ENCODE measurements at places on chromosomes 6 and 20. TPM values are rescaled to one million over a fixed set of nuclear protein-coding genes. Genes with fewer than 3 reads are reported as not detected.

The SOX18 gene
- 6.2 TPM for polyA plus RNA-seq

The FAM162B gene
- polyA plus RNA-seq = 1.4 TPM

The EYS gene
- not detected for polyA plus RNA-seq

The GPX5 gene
- not detected for polyA plus RNA-seq

The PROCR gene
- polyA plus RNA-seq = 31.2 TPM

Measured in stomach (tissue), 19 donors.